ENCODE measurements at places on chromosomes 11 and 22.
A peak's percentile ranks its signal among the peaks of the same experiment; 100 is the strongest.

DNA sequence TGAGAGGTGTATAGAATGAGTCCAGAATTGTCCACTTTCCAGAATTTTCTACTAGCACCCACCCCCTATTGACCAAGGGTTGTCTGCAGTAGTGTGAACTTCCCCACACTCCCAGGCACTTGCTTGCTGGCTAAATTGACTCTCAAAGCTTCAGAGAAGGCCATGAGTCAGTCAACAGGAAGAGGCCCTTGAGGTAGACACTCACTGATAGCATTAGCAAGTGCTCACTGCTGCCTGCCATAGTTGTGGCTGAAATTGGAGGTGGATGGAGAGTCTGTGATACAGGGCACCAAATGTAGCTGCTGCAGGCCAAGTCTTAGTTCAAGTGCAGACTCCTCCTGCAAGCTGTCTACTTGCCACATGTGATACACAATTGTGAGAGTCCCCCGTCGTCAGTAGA, 156.8 kb downstream of the SPON1 start:
- no peak for DNase-seq

DNA sequence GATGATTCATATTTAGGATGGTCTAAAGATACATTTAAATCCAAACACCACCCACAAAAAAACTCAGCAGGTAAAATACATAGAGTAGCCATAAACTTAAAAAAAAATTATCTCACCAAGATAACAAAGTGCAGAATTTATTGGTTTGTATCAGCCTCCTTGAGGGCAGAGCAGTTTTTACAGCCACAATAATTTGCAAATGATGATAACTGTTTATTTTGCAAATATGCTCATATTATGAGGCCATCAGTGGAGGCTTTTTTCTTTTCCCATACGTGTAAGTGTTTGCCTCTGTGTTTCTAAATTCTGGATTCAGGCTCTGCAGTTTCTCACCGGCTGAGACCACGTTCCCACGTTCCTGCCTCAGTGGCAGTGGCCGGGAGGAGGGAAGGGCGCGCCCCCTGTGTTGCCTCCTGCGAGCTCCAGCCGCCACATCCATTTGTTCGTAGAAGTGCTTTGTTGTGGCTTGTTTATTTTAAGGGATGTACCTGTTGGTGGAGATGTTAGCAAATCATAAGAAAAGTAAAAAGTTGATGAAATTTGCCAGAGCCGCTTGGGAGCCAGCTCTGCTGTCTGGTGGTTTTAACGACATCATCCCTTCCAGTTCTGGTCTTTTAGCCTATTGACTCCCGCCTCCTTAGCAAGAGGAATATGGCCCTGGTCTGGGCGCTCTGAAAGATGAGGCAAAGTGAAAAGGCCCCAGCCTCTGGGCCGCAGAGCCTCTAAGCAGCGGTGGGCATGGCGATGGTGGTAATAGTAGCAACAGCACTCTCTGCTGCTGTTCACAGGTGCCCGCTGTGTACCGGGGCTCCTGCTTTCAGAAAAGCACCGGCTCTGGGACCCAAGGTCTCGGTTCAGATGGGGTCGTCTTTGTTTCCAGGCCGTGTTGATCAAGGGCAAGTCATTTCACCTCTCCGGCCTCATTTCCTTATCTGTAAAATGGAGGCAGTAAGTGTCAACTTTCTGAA, 66.7 kb upstream of the PPARA start:
- no peak for DNase-seq

DNA sequence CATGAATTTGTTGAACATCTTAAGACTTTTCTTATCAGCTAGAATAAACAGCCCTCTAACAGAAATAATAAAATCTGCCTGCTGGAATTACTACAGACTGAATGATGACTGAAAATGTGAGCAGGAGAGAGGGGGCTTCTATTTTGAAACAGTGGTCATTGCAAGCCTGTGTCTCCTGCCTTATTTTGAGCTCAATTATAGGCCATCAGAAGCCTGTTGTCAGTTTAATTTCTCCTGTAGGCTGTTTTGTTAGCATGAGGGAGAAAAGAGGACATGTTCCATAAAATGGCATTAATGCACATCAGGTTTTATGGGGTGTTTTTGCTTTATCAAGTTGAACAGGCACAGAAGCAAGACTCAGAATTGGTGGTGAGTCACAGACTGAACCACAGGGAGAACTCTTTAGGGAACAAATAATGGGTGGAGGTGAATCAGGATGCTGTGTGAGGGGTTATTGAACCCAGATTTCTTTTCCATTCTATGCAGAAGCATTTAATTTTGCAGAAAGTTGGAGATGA, 129.1 kb downstream of the PARVA start:
- DNase-seq: peak; percentile 11

DNA sequence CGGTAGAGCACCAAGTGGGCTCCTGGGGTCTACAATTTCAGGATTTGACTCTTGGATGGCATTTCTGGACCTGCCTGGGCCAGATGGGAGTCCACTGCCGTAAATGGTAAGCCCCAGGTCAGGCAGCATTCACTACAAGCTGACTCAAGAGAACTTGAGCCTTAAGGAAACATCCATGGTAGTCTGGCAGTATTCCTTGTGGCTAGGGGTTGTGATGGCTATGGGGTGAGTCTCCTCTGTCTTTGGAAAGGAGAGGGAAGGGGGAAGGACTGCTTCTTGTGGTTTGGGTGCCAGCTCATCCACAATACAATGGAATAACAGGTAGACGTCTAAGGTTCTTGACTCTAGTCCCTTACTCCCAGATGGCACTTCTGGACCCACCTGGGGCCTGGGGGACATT, 32.3 kb upstream of the POU2AF2 start:
- DNase-seq: no peak

- no peak for DNase-seq
Measured at GRCh38 chr11:80241766-80242165, 800.9 kb upstream of the TENM4 start.

All from NCI-H1417 (cell line).